Stimulated activated CD8-positive, alpha-beta memory T cell treated with anti-CD3 and anti-CD28 coated beads, Interleukin-7, amount 100 ng/mL, for 1 hour (primary cell): ENCODE measurements at places on chromosomes 3 and 15.

GRCh38 chr3:15377961-15378791 is 45.8 kb upstream of the SH3BP5 start:
- DNase-seq: peak; percentile 93

- DNase-seq: no peak
Measured at GRCh38 chr3:193897288-193897687, 238.7 kb upstream of the HES1 start.

- no peak for DNase-seq
Measured at GRCh38 chr3:24582431-24583403, 88.1 kb upstream of the THRB start.

GRCh38 chr3:111260878-111261277 is 189.3 kb downstream of the NECTIN3 start:
- no peak for DNase-seq

DNA sequence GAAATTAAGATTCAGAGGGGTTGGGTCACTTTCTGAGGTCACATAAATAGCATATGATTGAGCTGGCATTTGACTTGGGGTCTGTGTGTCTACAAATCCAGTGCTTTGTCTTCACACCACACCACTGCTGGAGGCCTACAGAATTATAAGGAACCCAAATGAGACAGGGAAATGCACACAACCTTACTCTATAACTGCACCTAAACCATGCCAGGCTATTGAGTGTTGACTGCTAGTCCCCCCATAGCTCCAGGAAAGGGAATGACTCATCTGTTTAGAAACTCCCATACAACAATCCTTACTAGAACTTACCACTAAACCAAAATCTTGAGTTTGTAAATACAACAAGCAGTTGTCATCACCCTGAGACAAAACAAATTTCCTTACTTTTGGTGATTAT is 16.9 kb upstream of the TSC22D2 start:
- DNase-seq: no peak

DNA sequence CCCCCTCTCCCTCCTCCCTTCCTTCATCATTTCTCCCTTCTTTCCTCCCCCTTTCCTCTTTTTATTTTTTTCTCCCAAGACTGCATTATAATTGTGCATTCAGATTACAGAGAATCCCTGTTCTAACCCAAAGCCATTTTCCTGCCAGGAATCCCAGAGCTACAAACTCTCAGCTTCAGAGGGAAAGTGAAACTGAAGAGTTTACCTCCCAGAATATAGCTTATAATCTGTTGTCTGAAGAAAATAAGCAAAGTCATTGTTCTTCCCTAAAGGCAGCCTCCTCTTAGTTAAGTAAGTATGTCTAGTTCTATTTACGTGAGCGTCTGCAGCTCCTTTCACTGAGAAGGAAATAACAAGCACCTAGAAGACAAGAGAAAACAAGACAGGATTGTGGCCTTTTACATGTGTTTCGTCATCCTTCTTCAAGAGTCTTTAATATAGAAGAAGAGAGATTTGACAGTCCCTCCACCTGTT is 97.2 kb downstream of the CHST2 start:
- no peak for DNase-seq

- no peak for DNase-seq
Measured at GRCh38 chr3:86923071-86923491, 67.9 kb downstream of the VGLL3 start.

- DNase-seq: no peak
Measured at GRCh38 chr3:95476534-95476933, 1337.9 kb upstream of the EPHA6 start.

- no peak for DNase-seq
Measured at GRCh38 chr3:111215481-111215880, 143.9 kb downstream of the NECTIN3 start.

GRCh38 chr3:129593230-129593594 is 13.3 kb downstream of the PLXND1 start:
- DNase-seq: no peak

DNA sequence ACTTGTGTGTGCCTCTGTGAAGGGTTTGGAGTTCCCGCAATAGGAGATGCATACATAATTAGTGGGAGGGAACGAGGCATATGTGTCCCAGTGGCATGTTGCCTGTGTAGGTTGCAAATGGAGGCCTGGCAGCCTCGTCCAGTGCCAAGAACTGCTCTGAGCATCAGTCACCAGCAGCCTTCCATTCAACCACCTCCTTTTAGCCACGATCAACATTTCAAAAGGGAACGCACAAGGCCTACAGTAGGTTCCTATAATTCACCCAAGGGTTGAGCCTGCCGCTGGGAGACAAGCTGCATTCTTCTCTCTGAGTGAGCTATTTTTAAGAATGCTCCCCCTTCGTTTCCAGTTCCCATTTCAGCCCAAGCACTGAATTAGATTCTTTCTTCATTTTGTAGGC is 78.8 kb upstream of the CTNNB1 start:
- no peak for DNase-seq

GRCh38 chr3:13689373-13690260 is 140.7 kb downstream of the FBLN2 start:
- DNase-seq: no peak

- DNase-seq: no peak
Measured at GRCh38 chr15:60614028-60614427, 135.1 kb upstream of the ICE2 start.

DNA sequence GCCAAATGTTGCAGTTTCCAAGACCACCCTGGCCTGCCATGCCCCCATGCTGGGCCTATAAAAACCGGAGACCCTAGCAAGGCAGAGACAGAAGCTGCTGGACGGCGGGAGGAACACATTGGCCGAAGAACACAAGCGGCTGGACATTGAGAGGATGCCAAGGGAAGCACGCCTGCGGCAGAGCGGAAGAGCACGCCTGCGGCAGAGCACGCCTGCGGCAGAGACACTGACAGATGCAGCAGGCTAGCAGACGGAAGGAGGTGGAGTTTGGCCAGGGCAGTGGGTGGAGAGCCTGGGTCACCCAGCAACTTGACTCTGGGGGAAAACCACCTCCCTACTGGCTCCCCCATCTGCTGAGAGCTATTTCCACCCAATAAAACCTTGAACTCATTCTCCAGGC is 322.3 kb upstream of the TBL1XR1 start:
- DNase-seq: no peak

DNA sequence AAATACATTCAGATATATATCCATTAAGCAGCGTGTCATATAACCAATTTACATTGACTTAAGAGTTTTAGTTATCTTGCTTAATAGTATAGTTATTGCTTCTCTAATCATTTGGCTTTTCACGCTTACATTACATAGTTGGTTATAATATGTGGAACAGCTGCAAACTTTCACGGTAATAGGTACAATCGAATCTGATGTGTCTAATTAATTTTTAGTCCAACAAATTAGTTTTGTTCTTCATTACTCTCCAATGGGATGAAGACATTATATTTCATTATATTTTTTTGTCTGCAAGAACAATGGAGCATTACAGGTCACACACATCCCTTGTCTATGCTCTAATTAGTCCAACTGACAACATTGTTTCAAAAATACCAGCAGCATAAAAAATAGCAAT is 546.3 kb downstream of the ROBO2 start:
- no peak for DNase-seq

DNA sequence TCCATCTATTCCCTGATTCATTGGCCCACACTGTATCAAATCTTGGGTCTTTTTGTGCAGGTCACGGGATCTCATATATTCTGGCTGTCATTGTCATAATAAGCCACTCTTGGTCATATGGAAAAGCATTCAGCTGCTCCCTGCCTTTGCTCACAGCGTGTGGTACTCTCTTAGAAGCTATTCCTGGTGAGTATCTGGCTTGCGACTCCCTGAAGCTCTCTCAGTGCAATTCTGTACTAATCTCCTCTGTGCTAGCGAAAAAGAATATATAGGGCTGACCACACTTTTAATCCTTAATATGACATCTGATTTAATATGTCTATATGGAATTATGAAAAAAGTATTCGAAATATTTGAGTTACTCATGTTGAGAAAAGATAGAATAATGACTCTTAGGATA is 440.8 kb upstream of the GBE1 start:
- DNase-seq: no peak

GRCh38 chr15:31024979-31025378 is 33.6 kb upstream of the MTMR10 start:
- DNase-seq: no peak

DNA sequence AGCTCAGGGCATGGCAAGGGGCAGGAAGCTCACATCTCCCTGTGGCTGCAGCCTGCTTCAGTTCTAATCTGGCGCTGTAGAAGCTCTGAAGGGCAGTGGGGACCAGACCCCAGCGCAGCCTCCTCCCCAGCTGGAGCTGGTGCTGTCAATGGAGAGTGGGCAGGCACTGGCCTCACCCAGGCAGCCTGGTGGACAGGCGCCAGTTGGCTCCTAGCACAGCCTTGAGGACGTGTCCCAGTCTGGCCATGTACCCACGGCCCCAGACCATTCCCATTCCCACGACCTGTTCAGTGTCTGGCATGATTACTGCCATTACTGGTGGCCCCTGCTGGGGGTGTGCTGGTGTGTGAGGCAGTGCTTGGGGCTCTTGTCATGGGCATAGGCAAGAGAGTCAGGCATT is 16.3 kb downstream of the TYRO3 start:
- DNase-seq: no peak

DNA sequence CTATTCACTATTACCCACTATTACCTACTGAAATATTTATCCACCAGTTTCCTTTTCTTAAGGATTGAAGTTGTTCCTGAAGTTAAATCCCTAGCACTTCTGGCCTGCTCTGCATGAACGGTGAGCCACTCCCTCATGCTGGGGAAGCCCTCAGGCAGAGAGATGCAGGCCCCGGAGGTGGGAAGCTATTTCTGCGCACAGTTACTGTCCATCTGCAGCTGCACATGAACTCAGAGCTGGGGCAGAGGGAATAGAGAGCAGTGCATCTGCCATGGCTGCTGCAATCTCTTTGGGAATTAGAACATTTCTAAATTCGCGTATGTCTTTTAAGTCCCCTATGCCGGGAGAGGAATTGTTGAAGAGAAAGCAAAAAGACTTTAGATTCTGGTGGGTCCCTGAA is 6.3 kb upstream of the GALNT15 start:
- DNase-seq: no peak

- DNase-seq: no peak
Measured at GRCh38 chr3:112633757-112634156, 7.2 kb downstream of the CCDC80 start.

- no peak for DNase-seq
Measured at GRCh38 chr15:85531083-85531482, 150.7 kb downstream of the AKAP13 start.

DNA sequence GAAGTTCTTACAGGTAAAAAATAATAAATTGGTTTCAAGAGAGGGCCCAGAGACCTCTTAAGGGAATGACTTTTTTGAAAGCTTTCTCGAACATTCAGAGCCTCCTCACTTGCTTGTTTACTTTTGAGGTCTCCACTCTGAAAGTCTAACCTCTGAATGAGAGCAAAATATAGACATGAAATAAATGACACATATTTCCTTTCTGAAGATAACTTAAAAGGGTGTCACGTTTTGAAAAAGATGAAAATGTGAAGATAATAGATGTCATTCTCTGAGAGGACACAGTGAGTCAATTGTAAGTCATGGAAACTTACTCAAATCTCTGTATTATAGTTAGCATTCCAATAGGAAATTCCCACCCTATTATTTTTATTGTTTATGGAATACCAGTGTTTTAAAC is 44.6 kb downstream of the HACD2 start:
- no peak for DNase-seq

DNA sequence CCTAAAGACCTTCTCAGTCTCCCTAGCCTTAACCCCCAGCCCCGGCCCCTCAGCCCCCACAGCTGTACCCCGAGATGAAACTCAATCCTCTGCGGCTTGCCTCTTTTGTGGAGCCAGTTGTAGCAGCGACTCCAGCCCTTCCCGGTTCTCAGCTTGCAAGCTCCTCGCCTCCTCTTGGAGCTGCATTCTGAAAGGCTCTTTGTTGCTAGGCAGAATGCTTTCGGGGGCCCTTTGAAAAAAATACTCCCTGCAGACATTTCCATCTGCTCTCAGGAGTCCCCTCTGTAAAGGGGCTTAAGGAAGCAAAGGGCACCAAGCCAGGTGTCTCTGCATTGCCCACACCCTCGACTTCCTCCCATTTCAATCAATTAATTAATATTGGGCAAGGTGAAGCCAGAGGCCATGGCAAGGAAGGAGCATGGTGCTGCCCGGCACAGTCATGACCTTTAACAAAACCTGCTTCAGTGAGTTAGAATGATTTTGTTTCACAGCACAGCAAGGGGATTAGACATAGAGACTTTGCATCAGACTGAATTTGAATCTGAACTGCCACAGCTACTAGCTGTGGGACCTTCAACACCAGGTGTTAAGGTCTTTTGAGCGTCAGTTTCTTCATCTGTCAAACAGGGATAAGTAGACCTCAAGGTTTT is 65.5 kb downstream of the SRGAP3 start:
- no peak for DNase-seq

DNA sequence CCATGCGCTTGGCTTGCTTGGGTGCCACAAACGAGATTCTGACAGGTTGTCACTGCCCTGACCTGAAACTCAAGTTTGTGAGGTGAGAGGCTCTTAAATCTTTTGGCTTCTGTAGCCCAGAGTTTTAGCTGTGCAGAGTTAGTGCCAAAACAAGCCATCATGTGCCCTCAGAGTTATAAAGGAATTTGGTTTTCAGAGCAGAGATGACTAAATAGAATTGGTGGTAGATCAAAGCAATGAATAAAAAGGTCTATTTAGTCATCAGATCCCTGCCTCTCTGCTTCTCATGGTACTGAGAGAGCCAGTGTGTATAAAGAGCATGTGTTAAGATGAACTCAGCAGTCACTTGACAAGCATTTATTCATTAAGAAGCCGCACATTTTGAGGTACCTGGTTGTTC is 207.5 kb upstream of the DPH6 start:
- DNase-seq: no peak

DNA sequence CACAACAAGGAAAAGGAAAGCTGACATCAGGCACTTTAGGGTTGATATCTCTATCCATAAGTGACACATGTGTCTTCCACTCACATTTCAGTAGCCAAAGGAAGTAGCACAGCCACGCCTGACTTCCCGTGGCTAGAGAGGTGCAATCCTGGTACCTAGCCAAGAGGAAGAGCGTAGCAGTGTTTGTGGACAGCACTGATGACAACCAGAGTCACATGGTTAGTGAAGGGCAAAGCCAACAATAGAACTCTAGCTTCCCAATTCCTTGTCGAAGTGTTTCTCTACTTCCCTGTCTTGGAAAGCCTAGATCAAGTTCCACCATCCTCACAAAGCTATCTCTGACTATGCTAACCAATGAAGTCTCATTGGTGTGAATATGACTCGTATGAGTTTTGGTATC is 189.2 kb downstream of the RSL24D1 start:
- no peak for DNase-seq

DNA sequence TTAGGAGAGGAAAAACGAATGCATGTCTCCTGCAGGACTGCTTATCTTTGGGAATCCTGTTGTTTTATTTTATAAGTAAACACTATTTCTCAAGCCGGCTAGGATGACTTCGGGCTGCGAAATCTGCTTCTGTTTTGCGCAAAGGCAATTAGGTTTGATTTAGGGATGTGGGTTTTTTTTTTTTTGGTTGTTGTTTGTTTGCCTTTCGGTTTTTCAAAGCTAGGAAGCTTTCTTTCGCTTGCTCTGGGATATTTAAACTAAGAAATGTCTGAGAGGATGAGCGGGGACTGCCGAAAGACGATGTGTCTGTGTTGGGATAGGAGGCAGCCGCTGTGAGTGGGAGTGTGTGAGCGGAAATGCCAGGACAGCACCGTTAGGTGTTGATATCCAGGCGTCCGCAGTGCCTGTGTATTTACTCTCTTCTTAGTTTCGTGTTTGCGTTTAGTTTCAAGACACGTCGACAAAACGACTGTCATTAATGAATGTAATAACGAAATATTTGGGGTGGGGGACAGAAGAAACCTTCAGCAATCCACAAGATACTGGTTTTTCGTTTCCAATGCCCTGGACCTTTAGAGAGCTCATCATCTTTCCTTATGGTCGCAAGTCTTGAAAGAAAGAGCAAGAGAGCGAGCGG is 604 bp downstream of the ISL2 start:
- no peak for DNase-seq

- no peak for DNase-seq
Measured at GRCh38 chr3:30350901-30351300, 255.5 kb upstream of the TGFBR2 start.
